ENCODE measurements at places on chromosomes 1 and 21.

DNA sequence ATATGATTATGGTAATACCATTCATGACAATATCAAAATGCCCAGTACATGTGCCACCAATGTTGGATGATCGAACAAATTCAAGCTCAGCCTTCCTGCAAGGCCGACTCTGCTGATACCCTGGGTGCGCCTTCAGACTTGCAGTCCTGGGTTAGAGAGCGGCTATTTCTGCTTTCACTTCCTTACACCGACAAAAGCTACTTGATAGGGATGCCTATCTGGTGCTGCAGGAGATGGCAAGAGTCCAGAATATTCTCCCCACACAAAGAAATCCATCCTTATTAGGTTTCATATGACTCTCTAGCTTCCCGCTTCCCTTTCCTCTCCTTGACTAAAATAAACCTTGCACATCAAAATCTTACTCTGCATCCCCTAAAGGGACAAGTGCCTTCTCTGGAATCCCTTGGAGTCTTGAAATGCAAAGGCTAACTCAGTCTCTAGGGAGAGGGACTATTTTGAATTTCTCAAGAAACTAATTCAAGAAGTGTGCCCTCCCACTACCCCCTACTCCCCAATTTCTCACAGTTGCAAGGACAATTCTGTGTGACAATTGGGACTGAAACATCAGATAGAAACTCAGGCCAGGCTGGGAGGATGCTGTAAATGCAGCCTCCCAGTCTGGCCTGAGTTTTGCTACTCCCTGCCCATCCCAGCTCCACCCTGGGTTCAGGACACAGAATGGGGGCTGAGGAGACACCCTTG, 103.1 kb upstream of the USP24 start:
- DNase-seq = no peak

GRCh38 chr1:176560681-176561080, 97.7 kb downstream of the PAPPA2 start:
- DNase-seq = no peak

GRCh38 chr1:24022581-24023361, 42.6 kb upstream of the SRSF10 start:
- no peak for DNase-seq

DNA sequence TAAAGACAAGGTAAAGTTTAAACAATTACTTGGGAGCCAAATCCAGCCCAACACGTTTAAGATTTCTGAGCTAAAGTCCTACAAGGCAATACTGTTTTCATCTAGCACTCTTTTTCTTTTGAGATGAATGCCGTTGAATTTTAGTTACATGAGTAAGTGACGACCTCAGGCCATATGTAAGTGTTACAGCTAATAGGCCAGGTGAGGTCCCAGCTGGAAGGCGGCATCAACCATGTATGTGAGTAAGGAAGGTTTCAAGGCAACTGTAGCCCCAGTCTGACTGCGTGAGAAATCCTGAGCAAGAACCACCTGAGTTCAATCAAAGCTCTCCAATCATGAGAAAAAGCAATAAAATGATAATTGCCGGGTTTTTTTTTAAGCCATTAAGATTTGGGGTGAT, 41.5 kb upstream of the EGLN1 start:
- DNase-seq = no peak

DNA sequence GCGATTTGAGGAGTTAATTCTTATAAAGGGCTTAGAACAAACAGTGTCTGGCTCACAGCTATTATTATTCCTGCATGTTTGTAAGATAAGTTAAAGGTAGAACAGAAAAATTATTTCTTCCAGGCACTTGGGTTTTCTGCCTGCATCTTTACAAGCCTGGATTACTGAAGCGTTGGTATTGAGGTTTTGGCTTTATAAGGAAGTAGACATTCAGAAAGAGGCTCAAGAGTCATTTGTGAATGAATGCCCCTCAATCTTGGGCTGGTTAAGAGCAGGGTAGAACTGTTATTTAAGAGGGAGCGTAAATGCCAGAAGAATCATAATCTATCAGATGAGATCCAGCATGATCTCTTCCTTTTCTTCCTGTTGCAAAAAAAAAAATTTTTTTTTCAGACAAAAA, 77.3 kb upstream of the ARID1A start:
- DNase-seq = no peak

DNA sequence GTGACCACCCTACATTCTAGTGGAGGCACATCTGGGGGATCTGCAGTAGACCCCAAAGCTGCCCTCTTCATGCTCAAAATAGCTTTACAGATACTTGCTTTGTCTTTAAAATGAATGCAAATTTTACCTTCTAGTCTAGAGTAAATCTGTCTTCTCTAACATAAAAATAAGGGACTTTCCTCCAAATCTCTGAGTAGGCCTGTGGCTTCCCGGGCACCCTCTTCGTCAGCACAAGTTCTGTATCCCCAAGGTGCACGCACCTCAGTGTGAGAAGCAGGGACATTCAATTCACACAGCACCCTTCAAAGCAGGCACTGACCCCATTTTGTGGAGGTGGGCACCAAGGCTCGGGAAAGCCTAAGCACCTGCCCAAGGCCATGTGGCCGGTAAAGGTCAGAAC, 19.0 kb downstream of the MEF2D start:
- no peak for DNase-seq

GRCh38 chr1:66331658-66332547, 202.1 kb upstream of the SGIP1 start:
- DNase-seq = peak; percentile 44

- no peak for DNase-seq
These were observed 236.6 kb downstream of the DSCAM start for GRCh38 chr21:40610345-40610744.

- no peak for DNase-seq
These were observed 72.2 kb downstream of the PHTF1 start for GRCh38 chr1:113686891-113687618.

DNA sequence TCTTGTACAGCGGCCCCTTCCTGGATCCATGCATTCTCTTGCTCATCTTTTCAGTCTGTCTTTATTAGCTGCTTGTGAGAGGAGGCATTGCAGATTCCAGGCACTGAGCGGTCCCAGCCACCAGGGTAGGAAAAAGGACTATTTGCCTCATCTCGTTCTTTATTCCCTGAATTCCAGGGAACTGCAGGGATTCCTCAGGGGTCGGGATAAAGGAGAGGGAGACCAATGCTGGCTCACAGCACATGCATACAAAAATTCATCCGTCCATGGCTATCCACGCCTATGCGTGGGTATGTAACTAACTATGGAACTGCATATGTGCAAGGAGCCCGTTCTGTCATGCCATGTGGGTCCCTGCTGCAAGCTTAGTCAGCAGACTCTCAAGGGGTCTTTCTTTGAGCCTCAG, 879 bp upstream of the PLPPR5 start:
- no peak for DNase-seq

GRCh38 chr1:221987860-221988520, 246.1 kb upstream of the DUSP10 start:
- no peak for DNase-seq

DNA sequence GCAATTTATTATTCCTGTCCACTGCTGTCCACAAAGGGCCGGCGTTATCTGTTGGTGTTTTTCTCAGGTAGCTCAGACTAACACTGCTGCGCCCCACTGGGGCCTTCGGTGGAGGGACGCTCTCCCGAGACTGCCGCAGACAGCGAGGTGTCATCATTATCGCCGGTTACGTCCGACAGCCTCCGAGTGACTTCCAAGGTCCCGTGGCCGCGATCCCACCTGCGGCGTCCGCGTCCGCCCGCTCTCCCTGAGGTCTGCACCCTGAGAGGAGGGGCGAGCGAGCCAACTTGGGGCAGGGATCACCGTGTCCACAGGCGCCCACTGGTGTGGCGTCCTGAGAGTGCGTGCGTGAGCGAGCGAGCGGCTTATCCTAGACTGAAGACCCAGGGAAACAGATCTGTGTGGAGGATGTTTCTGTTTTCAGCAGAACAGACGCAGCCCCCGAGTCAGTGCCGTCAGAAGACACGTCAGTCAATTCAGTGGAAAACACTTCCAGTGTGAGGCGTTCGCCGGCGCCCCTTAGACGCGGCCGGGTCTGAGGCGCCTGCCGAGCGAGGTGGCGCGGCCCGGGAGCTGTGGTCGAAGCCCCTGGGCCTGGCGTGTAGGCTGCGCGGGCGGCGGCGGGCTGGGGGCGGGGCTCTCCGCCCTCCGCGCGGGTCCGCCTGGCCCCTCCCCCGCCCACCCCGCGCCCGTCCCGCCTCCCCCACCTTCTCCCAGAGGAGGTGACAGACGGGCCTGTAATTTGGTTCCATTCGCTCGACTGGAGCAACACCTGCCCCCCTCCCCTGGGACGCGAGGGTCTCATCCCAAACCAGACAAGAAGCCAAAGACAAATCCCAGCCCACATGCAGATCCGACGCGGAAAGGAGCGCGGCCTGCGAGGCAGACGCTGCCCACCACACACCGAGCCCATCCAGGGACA, 12.6 kb downstream of the NHLH2 start:
- no peak for DNase-seq

DNA sequence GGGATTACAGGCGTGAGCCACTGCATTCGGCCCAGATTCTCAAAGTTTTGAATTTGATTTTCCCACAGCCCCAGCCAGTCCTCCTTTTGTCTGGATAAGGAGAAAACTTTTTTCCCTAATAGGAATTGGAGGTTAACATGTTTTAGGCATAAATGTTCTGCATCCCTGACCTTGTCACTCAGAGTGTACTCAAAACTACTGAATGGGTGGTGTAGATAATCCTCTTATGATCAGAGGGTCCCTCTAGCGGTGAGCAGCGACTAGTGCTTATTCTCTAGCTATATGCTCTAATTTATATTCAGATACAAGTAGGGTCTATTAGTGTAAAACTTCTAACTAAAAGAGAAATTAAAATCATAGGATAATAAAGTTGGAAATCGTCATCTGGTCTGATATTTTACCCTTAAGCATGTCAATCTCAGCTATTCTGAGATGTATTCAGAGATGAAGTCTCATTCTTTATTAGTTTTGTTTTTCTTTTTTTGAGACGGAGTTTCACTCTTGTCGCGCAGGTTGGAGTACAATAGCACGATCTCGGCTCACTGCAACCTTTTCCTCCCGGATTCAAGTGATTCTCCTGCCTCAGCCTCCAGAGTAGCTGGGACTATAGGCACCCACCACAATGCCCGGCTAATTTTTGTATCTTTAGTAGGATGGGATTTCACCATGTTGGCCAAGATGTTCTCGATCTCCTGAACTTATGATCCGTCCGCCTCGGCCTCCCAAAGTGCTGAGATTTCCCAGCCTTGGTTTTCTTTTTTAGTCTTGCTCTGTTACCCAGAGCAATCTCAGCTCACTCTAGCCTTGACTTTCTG, 2.7 kb upstream of the PSMD4 start:
- DNase-seq = peak; percentile 55

DNA sequence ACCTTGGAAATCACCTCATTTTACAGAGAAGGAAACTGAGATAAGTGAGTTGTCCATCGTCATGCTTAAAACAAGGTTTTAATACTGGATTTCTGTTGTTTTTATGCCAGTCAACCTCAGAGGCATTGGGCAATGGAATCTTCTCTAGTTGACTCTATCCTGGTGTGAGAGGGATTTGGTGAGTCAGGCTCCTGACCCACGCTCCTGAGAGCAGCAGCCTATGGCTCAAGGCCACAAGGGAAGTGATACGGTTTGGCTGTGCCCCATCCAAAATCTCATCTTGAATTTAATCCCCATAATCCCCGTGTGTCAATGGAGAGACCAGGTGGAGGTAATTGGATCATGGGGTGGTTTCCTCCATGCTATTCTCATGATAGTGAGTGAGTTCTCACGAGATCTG, 90.1 kb downstream of the TLR5 start:
- DNase-seq = no peak

DNA sequence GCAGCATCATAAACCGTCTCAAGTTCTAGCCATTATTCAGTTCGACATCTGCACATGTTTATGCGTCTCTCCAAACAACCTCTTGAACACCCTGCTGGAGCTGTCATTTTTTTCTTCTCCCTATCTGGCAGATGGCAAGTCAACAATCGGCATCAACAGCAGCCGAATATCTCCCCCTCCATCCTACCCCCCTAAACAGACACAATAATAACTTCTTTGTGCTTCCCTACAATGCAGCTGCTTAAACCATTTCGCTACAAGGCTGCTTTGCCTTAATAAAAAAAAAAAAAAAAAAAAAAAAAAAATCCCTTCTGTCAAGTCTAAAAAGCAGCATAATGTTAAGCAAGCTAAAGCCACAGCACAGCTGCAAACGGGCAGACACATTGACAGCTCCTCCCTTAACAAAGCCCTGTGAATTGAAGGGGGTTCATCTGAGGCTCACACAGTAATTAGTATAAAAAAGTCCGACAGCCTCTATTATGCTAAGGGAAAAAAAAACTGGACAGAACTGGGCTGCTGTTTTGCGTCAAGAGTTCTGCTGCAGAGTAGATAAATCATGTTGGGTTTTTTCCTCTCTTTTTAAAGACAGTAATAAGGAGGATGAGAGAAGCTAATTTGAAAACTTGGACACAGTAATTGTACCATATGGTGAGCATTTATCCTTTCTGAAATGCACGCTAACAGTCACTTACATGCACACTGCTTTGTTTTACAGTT, 136.4 kb downstream of the AKT3 start:
- no peak for DNase-seq

DNA sequence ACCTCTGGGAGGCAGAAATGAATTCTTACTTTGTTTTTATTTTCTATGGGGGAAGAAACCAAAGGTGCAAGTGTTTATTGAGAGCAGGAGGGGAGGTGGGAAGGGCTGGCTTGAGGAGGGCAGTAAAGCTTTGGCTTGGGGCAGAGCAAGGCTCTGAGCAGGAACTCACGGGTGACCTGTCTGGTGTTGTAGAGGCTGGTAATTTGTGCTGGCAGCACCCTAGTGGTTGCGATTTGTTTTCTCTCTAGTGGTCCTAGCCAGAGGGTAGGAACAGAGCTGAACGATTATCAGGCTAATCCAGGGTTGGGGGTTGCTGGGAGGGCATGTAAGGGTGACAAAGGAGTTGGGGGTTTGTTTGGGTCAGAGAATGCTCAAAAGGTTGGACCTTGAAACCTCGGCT, 16.6 kb downstream of the TMCC2 start:
- DNase-seq = no peak

DNA sequence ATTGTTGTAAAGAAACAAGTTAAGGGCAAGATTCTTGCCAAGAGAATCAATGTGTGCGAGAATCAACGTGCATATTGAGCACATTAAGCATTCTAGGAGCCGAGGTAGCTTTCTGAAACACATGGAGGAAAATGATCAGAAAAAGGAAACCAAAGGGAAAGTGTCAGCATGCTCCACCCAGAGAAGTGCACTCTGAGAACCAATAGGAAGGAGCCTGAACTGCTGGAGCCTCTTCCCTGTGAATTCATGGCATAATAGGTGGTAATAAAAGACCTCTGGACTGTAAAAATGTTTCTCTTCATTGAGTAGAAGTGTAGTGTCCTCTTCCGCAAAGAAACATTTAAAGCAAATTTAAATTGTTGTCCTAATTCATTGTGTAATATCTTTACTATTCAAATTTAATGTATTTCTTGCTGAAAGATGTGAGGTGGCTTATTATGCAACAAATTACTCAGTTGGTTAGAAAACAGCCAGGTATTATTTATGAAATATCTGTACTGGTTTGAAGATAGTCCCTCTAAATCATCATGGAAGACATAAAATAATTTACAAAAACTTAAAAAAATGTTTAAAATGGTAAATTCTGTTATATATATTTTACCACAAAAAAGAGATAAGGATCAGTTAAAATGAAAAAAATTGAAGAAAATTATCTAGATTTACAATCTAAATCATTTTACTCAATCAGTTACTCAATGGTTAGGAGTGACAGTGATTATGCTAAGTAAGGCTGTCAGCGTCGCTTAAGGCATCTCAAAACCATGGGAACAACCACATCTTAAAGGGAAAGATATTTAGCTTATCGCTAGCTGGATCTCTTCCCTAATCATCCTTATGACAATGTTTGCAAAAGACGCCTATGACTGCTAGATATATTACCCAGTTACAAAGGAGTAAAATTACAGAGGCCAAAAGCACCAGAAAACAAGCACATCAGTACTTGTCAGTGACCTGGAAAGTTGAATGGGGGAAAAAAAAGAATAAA, 31.3 kb downstream of the NVL start:
- no peak for DNase-seq

GRCh38 chr1:59560807-59561450, 253.8 kb upstream of the HOOK1 start:
- no peak for DNase-seq
